ENCODE measurements at places on chromosomes 13 and 19. TPM values are rescaled to one million over a fixed set of nuclear protein-coding genes. Genes with fewer than 3 reads are reported as not detected.

- no peak for DNase-seq
Observed at GRCh38 chr13:77521194-77521593, 14.3 kb upstream of the SCEL start.

DNA sequence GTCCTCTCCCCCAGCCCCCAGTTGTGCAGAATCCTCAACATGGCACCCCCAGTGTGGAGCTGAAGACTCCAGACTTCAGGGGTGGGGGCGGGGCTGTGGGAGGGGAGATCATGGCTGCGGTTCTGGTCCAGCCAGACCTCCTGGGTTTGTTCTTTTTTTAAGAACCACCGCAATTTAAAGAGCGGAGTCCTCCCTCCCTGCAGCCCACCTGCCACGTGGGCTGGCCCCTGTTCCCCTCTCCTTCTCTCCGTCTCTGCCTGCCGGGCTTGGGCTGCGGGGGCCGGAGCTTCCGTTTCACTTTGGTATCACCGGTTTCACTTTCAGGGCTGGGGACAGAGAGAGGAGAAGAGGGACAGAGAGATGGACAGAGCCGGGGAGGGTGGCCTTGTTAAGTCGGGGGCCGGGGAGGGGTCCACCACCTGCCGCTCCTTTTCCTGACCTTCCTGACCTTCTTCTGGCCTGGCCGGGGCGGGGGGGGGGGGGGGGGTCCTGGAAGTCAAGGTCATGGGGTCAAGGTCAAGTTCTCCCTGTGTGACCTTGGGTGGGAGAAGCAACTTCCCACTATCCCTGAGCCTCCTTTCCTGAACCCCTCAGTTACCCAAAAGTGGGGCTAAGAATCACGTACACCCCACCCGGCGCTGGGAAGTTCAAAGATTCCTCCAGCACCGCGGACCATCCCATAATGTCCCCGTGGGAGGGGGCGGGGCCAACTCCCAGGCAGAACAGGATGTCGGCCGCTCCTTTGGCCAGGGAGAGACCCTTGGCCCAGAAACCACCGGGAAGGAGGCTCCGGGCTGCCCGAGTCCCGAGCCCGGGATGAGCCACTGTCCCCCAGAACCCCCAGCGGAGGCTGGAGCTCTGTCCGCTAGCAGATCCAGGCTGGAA lies 11.3 kb upstream of the ZBTB7A start:
- no peak for DNase-seq

GRCh38 chr13:110841406-110841805 lies 73.5 kb downstream of the ANKRD10 start:
- no peak for DNase-seq

DNA sequence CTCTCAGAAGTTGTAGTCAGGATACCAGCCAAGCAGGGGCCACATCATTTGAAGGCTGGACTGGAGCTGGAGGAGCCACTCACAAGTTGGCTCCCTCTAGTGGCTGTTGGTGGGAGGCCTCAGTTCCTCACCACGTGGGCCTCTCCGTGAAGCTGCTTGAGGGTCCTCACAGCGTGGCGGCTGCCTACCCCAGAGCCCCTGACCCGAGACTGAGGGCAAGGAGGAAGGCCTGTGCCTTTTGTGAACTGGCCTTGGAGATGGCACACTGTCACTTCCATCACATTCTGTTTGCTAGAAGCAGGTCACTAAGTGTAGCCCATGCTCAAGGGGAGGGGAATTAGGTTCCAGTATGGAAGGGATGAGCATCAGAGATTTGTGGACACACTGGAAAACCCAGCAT lies 14.6 kb downstream of the GNA11 start:
- DNase-seq, result peak; percentile 61

GRCh38 chr13:110121422-110122083 lies 185.4 kb downstream of the COL4A1 start:
- no peak for DNase-seq

GRCh38 chr13:109963960-109964563 lies 177.7 kb upstream of the IRS2 start:
- peak; percentile 18 for DNase-seq

- no peak for DNase-seq
Observed at GRCh38 chr13:79525064-79525857, 44.3 kb downstream of the NDFIP2 start.

The PDE4C gene
- total RNA-seq, result 0.32 TPM

GRCh38 chr19:45264781-45265317 lies 13.8 kb downstream of the MARK4 start:
- no peak for DNase-seq

GRCh38 chr13:113423520-113424163 lies 29.6 kb downstream of the ADPRHL1 start:
- DNase-seq, result no peak

DNA sequence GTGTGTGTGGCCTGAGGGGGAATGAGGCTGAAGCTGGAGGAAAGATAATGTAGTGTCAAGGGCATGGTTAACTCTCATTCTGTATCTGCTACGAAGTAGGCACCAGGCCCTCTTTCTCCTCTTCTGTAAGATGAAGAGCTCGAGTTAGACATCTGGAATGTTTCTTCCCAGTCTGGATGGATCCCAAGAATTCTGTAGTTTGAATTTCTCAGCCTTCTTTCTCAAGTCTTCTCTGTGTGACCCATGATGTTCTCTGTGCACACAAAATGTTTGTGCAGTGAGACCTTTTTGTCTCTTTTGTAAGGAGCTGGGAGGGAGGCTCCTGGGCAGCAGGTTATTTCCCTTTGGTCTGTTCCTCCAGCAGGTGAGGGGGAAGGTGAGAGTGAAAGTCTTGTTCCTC lies 13.7 kb downstream of the FGF9 start:
- DNase-seq, result no peak

GRCh38 chr13:110835721-110836604 lies 78.9 kb downstream of the ANKRD10 start:
- peak; percentile 51 for DNase-seq

The AP1M2 gene
- 6.1 TPM for total RNA-seq

The KCNN4 gene
- not detected for total RNA-seq

The CABP5 gene
- total RNA-seq, result not detected

DNA sequence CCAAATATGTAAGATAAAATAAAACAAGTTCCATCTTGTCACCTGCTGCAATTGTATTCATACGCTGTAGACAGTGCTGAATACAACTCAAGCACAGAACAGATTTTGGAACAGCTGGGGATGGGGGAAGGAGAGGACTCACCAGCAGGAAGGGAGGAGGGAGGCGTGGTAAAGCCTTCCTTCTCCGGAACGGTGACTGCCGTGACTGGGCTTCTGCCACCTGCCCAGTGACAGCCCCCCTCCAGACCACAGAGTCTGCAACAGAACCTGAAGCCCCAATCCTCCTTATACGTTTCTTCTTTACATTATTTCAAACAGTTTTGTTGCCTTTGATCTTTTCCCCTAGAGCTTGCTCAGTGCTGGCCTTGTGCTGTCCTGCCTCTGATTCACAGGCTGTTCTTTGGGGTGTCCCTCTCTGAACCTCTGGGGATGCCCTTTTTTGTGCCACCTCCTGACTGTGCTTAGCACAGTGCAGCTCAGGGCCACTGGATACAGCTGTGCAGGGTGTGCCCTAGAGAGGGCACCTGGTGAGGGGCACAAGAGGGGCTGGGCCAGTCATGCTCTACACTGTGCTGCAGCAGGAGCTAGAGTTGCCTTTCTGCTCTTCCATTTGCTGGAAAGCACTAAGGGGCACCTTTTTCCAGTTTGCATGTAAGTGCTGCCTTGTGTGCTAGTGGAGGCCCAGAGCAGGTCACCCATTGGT lies 213.0 kb downstream of the ZIC5 start:
- DNase-seq, result no peak

GRCh38 chr19:2170987-2171348 lies 7.2 kb downstream of the DOT1L start:
- no peak for DNase-seq

The CAPNS1 gene
- 346 TPM for total RNA-seq

DNA sequence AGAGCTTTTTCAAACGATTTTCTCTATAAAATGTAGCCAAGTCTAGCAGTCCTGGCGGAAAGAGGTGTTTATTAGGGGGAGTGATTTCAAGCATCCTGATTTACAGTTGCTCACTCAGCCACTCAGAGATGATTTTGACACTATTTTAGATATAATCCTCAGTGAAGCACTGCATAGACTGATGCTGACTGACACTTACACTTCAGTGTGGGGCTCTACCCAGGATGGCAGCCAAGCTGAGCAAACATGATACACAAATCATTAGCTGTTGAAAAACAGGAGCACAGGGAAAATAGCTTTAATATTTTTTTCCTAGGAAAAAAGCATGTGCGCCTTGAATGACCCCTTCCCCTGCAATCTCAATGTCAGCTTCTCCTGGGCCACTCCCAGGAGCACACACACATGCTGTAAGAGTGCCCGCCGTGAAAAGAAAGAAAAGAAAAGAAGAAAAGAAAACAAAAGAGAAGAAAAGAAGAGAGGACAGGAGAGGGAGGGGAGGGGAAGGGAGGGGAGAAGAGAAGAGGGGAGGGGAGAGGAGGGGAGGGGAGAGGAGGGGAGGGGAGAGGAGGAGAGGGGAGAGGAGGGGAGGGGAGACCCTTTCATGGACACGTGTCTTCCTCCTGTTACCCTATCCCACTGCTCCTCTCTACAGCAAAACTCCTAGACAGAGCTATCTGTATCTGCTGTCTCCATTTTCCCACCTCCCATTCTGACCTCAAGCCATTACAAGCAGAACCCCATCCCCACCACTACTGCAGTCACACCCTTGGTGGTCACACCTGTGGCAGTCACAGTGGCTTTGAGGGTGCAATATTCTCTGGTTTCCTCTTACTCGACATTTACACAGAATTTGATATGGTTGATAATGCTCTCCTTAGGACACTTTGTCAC lies 36.4 kb downstream of the RCBTB2 start:
- DNase-seq, result no peak

The CDX2 gene
- total RNA-seq, result not detected

DNA sequence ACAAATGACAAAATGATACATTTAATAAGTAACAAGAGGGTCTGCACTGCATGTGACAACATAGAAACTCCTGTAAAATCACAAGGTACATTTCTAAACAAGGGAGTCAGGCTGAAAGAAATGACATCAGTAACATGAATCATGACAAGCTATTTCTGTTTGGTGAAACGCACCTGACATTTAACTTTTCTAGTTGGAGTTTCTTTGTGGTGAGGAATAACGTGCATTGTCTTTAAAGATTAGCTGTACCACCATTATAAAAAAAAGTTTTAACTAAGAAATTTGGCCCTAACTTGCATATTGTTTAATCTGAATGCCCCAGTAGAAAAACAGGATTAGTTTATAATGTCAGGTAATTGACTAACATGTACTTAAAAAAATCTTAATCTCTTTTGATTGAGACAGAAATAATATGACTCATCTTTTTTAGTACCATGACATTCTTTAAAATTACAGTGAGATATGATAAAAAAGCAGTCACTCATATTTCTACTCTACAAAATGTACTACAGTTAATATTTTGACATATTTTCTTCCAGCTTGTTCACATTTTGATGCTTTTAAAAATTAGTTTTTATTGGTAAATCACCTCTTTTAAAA lies 418.2 kb downstream of the KLF12 start:
- no peak for DNase-seq

GRCh38 chr19:33756177-33756576 lies 40.5 kb upstream of the KCTD15 start:
- DNase-seq, result no peak
